ENCODE measurements at places on chromosomes 11 and 22. TPM values are rescaled to one million over a fixed set of nuclear protein-coding genes. Genes with fewer than 3 reads are reported as not detected.

ART1 gene
- total RNA-seq, result not detected

- H3K4me3 ChIP-seq, result peak overlapping the region; percentile 88
- DNase-seq, result no peak
- H3K27me3 ChIP-seq, result no peaks in the 10 kb centered on the region
- peak overlapping the region; percentile 92 for H3K27ac ChIP-seq
- no peaks in the 10 kb centered on the region for H3K36me3 ChIP-seq
- peaks cover 9% of the 10 kb centered on the region for H3K4me1 ChIP-seq
Measured at GRCh38 chr11:90223248-90223585, 368 bp upstream of the CHORDC1 start.

SYT13 gene
- total RNA-seq, result 0.04 TPM

DNA sequence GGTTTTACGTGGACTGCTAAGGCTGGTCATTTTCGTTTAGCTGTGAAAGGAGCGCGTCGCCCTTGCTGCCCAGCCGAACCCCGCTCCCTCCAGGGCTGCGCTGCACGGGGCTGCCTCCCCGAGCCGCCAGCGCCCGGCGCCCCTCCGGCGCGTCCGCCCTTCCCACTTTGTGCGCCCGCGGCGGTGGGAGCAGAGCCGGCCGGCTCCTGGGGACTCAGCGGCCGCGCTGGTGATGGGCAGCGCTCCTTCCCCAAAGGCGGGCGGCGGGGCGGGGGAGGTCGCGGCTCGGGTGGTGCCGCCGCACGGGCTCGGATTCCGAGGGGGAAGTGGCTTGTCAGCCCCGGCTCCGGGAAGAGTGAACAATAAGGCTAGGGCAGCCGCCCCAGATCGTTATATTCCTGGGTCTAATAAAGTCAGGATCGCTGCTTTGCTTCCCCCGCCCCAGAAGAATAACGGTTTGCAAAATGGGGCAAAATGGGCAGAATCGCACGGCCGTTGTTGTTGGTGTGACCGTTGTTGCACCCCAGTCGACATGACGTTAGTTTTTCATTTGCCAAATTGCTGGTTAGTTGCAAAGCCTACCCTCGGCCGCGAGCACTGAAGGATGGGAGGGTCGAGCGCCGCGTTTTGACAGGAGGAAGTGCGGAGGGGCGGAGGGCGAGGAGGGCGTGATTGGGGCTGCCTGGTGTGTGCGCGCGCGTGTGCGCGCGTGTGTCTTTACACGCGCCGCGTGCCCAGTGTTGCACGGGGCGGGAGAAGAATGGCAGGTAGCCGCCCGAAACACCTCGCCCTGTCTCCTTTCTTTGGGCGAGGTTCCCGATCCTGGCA, 745 bp downstream of the NCAM1 start:
- H3K36me3 ChIP-seq, result no peaks in the 10 kb centered on the region
- H3K4me1 ChIP-seq, result peaks cover 31% of the 10 kb centered on the region
- H3K4me3 ChIP-seq, result peak overlapping the region; percentile 24
- peak overlapping the region; percentile 51 for H3K27ac ChIP-seq
- H3K27me3 ChIP-seq, result peaks cover 17% of the 10 kb centered on the region

DNA sequence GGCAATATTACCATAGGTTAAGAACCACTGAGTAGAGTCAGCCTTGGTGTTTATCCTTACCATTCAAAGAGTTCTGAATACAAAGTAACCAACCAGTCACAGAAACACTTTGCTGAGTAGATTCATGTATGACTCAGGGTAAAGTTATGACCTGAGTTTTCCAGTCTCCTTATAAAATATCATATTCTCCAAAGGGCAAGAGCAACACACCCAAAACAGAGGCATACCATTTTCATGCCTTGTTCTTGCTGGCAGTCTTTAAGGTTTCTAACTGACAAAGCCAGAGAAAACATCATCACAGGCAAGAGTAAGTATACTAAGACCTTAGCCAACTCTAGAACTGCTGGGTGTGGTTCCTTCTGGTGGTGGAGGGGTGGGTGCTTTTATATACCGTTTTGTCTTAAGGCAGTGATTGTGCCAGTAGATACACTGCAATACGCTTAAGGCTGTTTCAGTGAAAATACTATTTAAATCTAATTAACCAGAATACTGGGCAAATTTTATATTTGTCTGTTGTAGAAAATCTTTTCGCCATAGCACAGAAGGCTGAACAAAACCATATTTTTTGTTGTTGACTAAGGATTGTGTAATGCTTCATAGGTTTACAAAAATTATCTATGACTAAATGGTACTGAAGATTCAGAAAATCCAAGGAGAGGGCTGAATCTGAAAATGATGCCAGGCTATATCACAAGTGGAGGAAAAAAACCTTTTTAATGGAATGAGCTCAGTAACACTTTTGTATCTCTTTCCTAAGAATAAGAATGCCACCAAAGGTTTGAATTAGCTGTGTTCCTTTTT, 3.0 kb downstream of the ATL3 start:
- no peak overlapping the region for H3K4me3 ChIP-seq
- H3K36me3 ChIP-seq, result no peaks in the 10 kb centered on the region
- DNase-seq, result no peak
- H3K4me1 ChIP-seq, result peaks cover 52% of the 10 kb centered on the region

DNA sequence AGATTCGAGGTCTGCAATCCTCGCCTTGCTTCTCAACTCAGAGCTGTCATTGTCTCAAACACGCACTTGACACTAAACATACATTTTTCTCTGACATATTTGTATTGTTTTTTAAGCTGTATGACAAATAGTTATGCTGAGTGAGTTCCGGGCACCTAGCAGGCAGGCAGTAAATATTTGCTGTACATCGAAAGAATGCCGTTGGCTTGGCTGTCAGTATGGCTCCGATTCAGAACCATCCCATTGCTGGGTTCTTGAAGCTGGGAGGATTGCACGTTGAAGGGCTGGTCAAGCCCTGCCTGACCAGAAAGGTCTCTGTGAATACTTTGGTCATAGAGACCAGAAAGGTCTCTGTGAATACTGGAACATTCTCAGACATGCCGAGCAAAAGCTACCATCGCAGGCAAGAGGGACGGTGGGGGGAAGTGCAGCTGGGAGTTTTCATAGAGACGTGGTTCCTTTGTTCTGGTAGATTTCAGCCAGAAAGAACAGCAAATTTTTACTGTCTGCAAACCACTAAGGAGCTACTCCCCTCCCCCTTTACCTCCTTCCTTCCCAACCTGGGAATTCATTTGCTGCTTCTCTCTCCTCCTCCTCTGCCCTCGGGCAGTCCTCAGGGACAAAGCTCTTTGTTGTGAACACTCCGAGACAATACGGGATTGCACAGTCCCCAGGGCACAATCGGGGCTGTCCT, 202.2 kb upstream of the SORL1-AS1 start:
- no peaks in the 10 kb centered on the region for H3K27me3 ChIP-seq
- peaks cover 10% of the 10 kb centered on the region for H3K4me1 ChIP-seq
- no peak for DNase-seq

CASP5 gene
- not detected for total RNA-seq

GRCh38 chr11:128390246-128390645, 197.1 kb downstream of the ETS1 start:
- DNase-seq, result no peak
- no peaks in the 10 kb centered on the region for H3K36me3 ChIP-seq

CECR2 gene
- 0.15 TPM for total RNA-seq

GRCh38 chr11:127601578-127601977, 601.0 kb upstream of the KIRREL3 start:
- DNase-seq, result no peak
- no peaks in the 10 kb centered on the region for H3K27me3 ChIP-seq
- H3K36me3 ChIP-seq, result no peaks in the 10 kb centered on the region
- no peaks in the 10 kb centered on the region for H3K4me1 ChIP-seq
- no peak overlapping the region for H3K27ac ChIP-seq
- H3K4me3 ChIP-seq, result no peak overlapping the region

DNA sequence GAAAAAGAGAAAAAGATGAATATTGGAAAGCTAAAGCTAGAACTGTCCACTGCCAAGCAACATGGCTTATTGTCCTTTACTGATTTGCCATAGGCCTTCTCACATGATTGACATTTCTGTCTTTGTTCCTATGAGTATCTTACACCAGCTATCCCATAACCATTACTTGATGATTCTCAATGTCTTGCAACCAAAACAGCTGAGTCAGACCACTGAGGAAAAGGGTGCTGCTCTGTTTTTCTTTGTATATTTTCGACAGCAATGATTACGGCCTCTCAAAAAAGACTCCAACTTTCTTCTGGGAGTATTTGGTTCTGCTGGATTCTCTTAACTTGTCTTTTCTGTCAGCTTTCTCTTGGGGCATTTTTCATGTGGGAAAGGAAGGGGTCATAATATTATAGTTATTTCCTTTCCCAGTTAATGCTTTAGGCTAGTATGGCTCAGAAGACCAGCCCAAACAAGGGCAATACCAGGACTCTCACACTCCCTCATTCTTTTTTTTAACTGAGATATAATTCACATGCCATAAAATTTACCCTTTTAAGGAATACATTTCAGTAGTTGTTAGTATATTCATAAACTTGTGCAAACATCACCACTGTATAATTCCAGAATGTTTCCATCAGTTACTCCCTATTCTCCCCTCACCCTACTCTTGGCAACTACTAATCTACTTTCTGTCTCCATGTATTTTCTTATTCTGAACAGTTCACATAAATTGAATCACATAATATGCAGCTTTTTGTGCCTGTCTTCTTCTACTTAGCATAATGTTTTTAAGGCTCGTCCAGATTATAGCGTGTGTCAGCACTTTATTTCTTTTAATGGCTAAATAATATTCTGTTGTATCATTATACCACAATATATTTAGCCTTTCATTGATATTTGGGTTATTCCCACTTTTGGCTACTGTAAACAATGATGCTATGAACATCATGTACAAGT, 31.1 kb upstream of the FAR1 start:
- no peaks in the 10 kb centered on the region for H3K27me3 ChIP-seq
- DNase-seq, result no peak
- no peaks in the 10 kb centered on the region for H3K4me1 ChIP-seq
- no peaks in the 10 kb centered on the region for H3K36me3 ChIP-seq
- H3K4me3 ChIP-seq, result no peak overlapping the region

DNA sequence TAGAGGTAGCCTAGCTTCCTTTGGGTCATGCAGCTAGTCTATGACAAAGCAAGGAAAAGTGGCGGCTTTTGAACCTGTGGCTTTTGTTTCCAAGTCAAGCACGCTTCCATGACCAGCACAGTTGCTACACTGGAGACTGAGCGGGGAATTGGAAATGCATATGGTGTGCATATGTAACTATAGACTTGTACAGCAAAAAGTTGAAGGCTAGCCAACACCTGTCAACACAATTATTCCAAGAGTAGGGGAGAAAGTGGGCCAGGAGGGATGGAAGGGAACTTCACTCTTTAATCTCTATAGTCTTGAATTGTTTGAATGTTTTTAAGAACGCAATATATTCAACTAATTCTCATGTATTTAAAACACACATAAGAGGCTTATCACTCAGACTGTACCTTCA, 218.5 kb upstream of the CADM1 start:
- H3K4me3 ChIP-seq, result no peak overlapping the region
- no peak for DNase-seq
- no peaks in the 10 kb centered on the region for H3K36me3 ChIP-seq
- no peaks in the 10 kb centered on the region for H3K4me1 ChIP-seq

- H3K36me3 ChIP-seq, result peaks cover 17% of the 10 kb centered on the region
- no peak for DNase-seq
- no peak overlapping the region for H3K4me3 ChIP-seq
- H3K4me1 ChIP-seq, result no peaks in the 10 kb centered on the region
- H3K27me3 ChIP-seq, result no peaks in the 10 kb centered on the region
Measured at GRCh38 chr11:129917231-129917630, 21.9 kb upstream of the NFRKB start.

DNA sequence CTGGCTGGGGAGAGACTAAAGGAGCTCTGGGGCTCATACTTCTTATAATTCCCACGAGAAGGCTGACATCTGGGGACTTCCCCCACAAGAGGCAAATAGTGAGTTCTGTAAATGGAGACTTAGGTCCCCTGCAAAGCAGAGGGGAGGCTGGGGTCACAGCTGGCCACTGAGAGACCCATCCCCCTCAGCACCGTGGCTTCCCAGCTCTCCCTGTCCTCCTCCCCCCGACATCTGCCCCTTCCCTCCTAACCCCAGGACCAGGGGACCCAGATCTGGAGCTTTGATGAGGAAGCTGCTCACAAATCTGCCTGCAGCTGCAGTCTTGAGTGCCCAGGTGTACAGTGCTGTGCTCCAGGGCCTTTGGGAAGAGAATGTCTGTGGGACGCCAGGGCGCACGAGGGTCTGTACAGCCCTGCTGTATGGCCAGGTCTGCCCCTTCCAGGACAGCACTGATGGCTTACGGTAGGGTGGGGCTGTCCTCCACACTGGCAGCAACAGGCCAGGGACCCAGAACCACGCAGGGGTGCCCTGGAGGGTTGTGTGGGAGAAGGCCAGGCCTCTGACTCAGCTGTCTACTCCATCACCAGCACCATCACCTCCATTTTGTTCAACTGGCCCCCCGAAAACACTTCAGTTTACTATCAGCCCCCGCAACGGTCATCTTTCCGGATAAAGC, 1.1 kb downstream of the RGL4 start:
- H3K36me3 ChIP-seq, result peaks cover 9% of the 10 kb centered on the region
- H3K4me3 ChIP-seq, result no peak overlapping the region
- H3K4me1 ChIP-seq, result no peaks in the 10 kb centered on the region
- no peak for DNase-seq

- H3K27me3 ChIP-seq, result no peaks in the 10 kb centered on the region
- H3K36me3 ChIP-seq, result no peaks in the 10 kb centered on the region
- peak overlapping the region; percentile 90 for H3K27ac ChIP-seq
Measured at GRCh38 chr11:126318574-126319373, 14.9 kb downstream of the DCPS start.

KRTAP5-1 gene
- not detected for total RNA-seq

DNA sequence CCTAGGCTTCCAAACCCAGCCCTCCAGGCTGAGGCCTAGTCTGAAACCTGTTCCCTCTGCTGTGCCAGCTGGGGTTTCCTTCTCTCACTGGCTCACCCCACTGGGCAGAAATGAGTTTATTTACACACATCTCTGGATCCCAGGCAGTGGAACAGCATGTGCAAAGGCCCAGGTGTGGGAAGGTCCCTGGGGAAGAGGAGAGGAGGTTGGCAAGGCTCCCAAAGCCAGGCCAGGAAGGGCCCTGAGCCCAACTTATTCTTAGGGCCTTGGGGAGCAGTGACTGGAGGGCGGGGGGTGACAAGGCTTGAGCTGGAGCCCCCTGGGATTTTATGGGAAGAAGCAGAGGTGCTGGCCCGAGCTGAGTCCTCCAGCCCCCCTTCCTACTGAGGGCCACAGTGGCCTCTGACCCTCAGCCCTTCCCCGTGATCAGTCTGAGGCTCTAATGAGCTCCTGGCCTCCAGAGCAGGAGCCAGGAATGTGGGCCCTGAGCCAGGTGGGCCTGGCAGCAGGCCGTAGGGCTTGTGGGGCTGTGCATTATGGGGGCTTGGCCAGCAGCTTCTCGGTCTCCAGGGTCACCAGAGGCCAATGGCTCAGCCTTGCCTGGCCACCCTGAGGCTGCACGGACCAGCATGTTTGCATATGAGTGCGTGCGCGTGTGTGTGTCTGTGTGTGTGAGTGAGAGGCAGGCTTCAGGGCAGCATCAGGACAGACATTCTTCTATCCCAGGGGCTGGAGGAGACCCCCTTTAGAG, 2.9 kb downstream of the MYO7A start:
- no peaks in the 10 kb centered on the region for H3K36me3 ChIP-seq
- H3K4me3 ChIP-seq, result no peak overlapping the region
- no peak overlapping the region for H3K27ac ChIP-seq
- DNase-seq, result no peak
- no peaks in the 10 kb centered on the region for H3K27me3 ChIP-seq

Data from esophagus squamous epithelium (tissue), 5 donors.